ENCODE measurements at places on chromosomes 1 and 21.
A peak's percentile ranks its signal among the peaks of the same experiment; 100 is the strongest.

DNA sequence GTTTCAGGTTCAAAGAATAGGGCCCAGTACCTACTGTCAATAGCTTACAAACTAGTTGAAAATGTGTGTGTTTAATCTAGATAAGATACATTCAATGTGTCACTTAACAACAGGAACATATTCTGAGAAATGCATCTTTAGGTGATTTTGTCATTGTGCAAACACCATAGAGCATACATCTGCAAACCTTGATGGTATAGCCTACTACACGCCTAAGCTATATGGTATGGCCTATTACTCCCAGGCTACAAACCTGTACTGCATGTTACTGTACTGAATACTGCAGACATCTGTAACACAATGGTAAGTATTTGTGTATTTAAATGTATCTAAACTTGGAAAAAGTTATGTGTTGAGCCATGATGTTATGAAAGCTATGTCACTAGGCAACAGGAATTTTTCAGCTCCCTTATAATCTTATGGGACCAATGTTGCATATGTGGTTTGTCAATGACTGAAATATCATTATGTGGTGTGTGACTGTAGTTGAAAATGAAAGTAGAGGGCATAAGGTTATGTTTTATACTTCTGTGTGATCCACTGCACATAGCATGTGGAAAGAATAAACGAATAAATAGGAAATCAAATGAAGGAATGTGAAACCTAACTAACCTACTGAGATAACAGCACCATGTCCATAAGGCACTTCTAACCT, 129.0 kb upstream of the CAMK1G start:
- no peak for DNase-seq

GRCh38 chr1:46487818-46488218, 1.8 kb upstream of the DMBX1 start:
- DNase-seq: no peak

GRCh38 chr1:57951390-57951789, 527.5 kb upstream of the DAB1 start:
- no peak for DNase-seq

DNA sequence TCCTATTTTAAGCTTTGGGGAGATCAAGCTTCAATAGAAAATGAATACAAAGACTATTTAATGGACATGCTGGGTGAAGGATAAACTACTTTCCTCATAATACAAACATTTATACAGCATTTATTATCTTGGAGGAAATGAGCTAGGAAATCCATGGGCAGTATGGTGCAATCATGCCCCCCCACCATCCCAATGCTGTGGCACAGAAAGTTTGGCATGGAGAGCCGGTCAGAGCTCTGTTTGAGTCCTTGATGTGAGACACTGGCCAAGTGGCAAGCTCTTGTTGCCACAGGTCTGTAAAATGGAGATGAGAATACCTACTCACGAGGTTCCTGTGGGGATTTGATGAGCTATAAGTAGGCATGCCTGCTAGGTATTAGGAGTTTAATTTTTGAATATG, 120.6 kb downstream of the MAB21L3 start:
- no peak for DNase-seq

- DNase-seq: no peak
Observed at GRCh38 chr1:207876131-207876530, 34.8 kb downstream of the CD34 start.

DNA sequence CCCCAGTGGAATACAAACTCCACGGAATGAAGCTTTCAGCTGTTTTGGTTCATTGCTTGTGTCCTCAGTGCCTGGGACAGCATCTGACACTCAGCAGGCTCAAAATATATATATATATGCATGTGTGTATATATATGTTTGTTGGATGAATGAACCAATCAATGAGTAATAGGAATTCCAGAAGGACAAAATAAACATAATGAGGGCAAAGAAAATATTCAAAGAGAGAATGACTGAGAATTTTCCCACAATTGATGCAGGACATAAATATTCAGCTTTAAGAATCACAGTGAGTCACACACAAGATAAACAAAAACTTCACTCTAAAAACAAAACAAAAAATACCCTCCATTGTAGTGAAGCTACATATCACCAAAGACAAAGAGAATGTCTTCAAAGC, 64.0 kb downstream of the CHD5 start:
- no peak for DNase-seq

DNA sequence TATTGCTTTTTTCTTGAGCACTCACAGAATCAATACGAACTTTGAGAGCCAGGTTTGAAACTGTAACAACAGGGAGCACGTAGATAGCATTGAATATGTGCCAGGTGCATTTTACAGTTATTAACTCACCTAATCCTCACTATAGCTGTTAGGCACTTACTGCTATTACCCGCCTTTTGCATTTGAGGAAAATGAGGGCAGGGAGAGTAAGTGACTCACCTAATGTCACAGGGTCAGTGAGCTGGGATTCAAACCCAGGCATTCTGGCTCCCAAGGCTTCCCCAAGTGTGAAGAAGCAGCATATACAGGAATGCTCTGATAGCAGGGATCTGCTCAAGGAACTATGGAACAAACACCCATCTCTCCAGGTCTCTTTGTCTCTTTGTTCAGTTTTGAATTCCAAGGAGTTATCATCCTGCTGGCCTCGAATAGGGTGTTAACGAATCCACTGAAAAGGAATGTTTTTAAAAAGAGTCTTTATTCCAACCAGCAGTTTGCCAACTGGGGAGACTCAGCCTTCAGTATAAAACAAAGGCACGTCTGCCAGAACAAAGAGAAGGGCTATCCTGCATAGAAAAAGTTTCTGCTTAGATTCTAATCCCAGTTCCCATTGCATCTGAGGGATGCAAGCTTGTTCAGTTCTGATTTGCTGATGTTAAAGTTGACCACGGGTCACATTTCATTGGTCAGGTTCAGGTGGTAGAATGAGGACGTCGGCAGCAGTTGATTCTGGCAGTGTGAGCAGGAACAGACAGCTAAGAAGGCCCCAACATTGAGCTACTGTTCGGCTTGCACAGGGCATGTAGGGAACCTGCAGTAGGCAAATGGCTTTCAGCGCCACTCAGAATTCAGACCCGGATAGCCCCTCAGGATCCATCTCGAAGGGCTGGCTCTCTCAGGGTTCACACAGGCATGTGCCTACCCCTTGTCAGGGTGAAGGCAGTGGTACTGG, 22.1 kb downstream of the TRIM67 start:
- no peak for DNase-seq

GRCh38 chr1:32454726-32455125, 10.1 kb upstream of the ZBTB8B start:
- no peak for DNase-seq

- DNase-seq: no peak
Observed at GRCh38 chr1:199279872-199280645, 641.2 kb downstream of the PTPRC start.

GRCh38 chr21:40531431-40532110, 315.4 kb downstream of the DSCAM start:
- no peak for DNase-seq

DNA sequence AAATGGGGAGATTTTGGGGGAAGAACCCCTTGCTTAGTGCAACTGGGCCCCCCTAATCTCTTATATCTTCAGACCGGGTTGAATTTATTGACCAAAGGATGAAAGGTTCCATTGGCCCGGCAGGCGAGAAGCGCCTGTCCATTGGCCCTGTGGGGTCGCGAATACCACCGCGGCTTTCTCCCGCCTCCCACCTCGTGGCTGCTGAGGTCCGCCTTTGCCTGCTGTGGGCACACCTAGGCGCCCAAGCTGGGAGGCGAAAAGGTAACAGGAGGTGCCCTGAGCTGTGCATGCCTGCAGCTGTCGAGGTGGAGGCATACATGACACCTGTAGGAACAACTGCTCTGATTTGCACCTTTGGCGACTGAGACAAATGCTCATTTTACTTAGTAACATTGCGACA, 21.1 kb upstream of the FLG2 start:
- no peak for DNase-seq

- no peak for DNase-seq
Observed at GRCh38 chr1:151196292-151196800, 2.0 kb upstream of the PIP5K1A start.

DNA sequence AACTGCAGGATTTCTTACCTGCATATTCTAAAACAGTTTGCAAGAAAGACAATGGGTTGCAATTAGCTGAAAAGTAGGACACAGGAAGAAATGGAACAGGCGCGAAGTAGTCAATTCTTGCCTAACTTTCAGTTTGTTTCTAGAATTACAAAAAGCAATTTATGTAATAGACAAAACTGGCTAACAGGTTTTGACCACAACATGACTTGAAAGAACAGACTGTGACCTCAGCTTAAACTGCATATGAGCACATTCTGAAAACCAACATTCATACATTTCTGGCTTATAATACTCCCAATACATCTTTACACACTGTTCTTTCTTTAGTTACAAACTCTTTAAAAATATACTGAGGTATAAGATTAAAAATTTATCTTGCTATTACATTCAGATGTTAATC, 405.9 kb upstream of the B3GALT2 start:
- DNase-seq: no peak

- DNase-seq: no peak
Observed at GRCh38 chr1:45093334-45093733, 81.3 kb downstream of the UROD start.

- no peak for DNase-seq
Observed at GRCh38 chr1:226633541-226634165, 85.1 kb downstream of the STUM start.

- DNase-seq: peak; percentile 21
Observed at GRCh38 chr1:174021591-174022079, 522 bp downstream of the RC3H1 start.

GRCh38 chr1:53274541-53275185, 36.3 kb upstream of the MAGOH start:
- no peak for DNase-seq

GRCh38 chr1:205343431-205344065, 13.2 kb downstream of the KLHDC8A start:
- no peak for DNase-seq

DNA sequence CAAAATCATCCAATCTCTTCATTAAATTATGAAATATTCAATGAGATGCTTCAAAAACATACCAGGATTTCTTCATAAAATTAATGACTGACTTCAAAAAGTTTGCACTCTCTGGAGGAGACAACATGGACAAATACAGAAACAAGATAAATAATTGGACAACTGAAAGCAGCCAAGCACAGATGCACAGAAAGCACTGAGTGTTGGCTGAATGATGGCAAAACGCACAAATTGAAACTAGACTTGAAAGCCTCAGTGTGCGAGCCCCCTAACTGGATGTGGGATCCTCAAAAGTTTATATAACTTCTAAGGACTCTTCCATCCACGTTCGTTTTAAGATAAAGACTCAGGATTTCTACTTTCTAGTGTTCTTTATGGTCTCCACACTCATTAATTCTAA, 27.9 kb downstream of the RGS18 start:
- no peak for DNase-seq

GRCh38 chr1:75265792-75266191, 131.6 kb downstream of the LHX8 start:
- no peak for DNase-seq

DNA sequence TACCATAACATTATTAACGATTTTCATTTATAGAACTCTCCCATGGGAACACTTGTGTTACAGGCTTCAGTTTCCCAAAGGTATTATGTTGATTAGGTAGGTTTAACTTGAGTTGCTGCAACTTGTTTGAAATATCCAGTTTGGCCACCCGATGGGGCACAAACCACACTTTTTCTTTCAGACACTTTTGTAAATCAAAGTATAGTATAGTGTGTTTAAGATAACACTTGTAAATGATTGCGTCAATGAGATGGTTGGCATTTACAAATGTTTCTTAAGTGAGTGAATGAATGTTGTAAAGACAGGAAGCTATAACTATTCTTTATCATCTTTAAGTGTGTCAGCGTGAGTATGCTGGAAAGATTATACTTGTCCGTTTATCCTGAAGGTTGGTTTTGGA, 4.3 kb downstream of the XPR1 start:
- no peak for DNase-seq

DNA sequence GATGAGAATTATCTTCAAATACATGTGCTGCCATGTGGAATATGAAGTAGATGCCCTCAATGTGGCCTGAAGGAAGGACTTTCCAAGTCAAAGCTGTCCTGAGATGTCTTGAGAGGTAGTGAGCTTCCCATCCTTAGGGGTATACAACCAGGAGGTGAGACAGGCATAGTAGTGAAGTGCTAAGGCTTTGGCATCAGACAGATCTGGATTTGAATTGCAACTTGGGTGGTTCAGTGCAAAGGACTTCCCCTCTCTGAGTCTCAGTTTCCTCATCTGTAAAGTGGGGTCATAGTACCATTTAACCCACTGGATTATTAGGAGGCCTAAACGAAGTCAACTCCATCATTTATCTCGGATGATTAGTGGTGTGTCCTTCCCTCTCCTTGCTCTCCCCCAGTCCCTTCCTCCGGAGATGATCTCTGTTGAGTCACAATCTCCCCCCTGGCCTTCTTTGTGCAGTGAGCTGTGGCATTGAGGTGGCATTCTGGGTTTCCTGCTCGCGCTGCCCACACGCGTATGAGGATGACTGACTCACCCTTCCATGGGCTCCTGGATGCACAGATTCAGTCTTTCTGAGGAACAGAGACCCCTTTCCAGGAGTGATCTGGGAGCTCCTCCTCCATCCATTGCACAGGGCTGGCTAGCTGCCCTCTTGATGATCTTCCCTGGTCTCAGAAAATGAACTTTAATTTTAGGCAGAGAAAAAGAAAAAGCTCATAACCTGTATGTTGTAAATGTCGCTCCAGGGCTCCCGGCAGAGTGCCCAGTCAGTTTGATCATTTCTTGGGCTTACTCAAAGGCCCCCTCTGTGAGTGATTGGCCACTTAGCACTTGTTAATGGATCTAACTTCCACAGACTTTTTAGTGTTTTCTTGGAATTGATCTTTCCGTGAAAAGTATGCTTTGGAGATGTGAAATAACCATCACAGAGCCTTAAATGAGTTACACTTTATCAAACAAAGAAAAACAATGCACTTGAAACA, 354.6 kb downstream of the PTPRU start:
- DNase-seq: no peak

DNA sequence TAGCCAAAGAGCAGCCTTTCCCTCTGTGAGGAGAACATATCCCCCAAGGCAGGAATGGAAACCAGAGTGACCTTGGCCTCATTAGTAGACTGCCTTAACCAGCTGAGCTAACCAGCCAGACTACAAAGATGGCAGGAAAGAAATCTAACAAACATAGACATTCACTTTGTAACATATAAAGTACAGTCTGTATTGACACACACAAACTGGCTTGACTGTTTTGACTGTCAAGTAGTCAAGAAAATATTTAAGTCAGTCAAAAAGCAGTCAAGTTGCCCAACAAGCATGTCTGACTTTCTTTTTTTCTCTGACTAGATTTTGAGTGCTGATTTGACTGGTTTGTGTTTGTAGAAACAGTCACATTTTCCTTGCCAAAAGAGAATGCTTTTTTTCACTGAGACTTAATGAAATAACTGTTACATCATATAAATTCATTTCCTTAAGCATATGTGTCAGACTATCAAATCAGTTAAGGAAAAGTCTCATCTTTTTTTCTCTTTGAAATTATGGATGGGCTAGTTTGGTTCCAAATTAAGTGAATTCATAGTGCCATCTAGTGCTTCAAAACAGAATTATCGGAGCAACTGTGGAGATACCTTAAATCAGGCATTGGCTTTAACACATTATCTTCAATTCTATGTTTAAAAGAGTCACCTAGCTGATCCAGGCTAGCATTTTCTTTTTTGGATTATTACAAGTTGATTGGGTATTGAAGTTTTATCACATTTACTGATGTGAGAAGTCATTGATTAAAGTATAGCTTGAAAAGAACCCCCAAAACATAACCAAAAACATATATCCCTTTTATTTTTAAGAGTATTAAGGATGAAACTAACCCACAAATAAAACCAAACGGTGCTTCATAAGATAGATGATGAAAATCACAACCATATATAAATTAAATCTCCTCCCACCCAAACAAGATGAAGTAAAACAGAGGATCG, 75.0 kb downstream of the ATP6V1G3 start:
- no peak for DNase-seq

All from GM12891 (cell line).